BE2C (cell line): ENCODE measurements at places on chromosomes 1 and 21.

GRCh38 chr1:87249803-87250202 lies 78.9 kb upstream of the LMO4 start:
- DNase-seq: no peak

- DNase-seq: no peak
These were observed 22.2 kb upstream of the OPRD1 start for GRCh38 chr1:28789816-28790215.

GRCh38 chr1:207404849-207405525 lies 49.1 kb upstream of the CR2 start:
- DNase-seq: no peak

DNA sequence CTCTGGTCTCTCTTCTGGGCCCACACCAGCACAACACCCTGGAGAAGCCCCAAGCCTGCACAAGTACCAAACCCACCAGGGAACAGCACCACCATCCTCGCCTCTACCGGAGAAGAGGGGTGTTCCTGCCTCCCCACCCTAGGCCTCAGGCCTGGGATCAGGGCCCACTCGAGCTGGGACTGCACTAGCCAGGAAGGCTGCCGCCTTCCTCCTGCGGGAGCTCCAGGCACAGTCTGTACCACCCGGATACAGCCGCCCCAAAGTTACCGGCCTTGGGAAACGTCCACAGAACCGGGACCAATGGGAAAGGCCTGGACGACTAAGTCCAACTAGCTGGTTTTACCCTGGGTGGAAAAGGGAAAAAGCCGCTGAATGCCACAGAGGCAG lies 3.4 kb downstream of the TAL1 start:
- DNase-seq: no peak

DNA sequence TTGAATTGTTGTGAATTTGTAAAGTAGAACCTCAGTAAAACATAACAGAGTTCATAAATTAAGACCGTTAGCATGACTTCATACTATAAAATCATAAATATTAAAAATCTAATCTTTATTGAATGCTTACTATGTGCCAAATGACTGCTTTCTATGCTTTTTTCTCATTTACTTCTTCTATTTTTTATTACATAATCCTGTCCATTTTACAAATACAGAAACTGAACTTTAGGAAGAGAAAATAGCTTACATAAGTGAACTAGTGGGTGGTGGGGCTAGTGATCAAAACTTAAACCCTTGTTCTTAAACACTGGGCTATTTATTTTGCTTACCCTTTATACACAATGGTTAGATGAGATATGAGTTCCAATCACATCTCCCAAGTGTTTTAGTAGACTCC lies 122.3 kb downstream of the ZC3H11B start:
- no peak for DNase-seq

DNA sequence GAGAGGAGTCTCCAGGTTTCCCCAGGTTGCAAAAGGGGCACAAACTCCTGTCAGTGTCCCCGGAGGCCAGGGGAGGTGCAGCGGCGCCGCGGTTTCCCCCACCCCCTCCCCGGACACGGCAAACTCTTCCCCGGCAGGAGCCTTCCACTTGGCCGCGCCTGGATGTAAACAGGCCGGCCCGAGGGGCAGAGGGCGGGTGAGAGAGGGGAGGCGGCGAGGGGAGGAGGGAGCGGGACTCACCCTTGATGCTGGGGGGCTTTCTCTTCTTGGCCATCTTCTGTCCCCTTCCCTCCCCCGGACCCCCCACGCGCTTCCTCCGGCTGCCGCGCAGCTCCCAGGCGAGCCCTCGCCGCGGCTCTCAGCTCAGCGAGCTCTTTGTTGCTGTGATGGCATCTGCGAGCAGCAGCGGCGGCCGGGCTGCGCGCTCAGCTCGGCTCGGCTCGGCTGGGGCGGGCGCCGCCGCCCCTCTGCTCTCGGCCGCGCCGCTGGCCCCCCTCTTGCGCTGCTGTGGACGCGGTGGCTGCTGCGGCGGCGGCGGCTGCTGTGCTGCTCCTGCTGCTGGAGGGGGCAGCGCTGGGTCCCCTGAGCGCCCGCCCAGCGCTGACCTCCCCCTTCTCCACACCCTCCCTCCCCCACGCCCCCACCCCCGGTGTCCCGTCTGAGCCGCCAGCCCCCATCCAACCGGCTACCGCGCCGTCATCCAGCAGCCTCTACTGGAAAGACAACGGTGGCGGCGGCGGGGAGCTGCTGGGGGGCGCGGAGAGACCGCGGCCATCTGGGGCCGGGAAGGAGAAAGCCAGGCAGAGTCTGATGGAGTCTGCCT lies 4.9 kb upstream of the SLC44A5 start:
- peak; percentile 26 for DNase-seq
